Activated CD4-positive, alpha-beta memory T cell treated with anti-CD3 and anti-CD28 coated beads, Interleukin-2, amount 10 ng/mL, durations not matched to agents 7 days and 5 days (primary cell): ENCODE measurements at places on chromosomes 7 and 10. TPM values are rescaled to one million over a fixed set of nuclear protein-coding genes. Genes with fewer than 3 reads are reported as not detected.

Gene SLC13A1
- not detected for total RNA-seq

- no peak overlapping the region for H3K27ac ChIP-seq
- no peaks in the 10 kb centered on the region for H3K4me1 ChIP-seq
- no peak overlapping the region for H3K4me3 ChIP-seq
- DNase-seq: no peak
- no peaks in the 10 kb centered on the region for H3K27me3 ChIP-seq
Measured at GRCh38 chr7:88746126-88746525, 13.4 kb upstream of the ZNF804B start.

GRCh38 chr7:2500701-2501100 lies 18.9 kb upstream of the LFNG start:
- no peaks in the 10 kb centered on the region for H3K4me1 ChIP-seq
- H3K27me3 ChIP-seq: peaks cover 4% of the 10 kb centered on the region
- H3K36me3 ChIP-seq: no peaks in the 10 kb centered on the region
- H3K27ac ChIP-seq: no peak overlapping the region
- no peak for DNase-seq

- DNase-seq: no peak
- no peaks in the 10 kb centered on the region for H3K36me3 ChIP-seq
- no peak overlapping the region for H3K27ac ChIP-seq
- no peaks in the 10 kb centered on the region for H3K27me3 ChIP-seq
Measured at GRCh38 chr10:61845196-61845949, 56.1 kb upstream of the ARID5B start.

- no peaks in the 10 kb centered on the region for H3K36me3 ChIP-seq
- H3K4me1 ChIP-seq: peaks cover 3% of the 10 kb centered on the region
- DNase-seq: no peak
- no peak overlapping the region for H3K4me3 ChIP-seq
- no peak overlapping the region for H3K27ac ChIP-seq
Measured at GRCh38 chr7:142407939-142408570, 150.2 kb upstream of the PRSS58 start.

GRCh38 chr7:78301407-78301806 lies 502.8 kb downstream of the PHTF2 start:
- H3K4me1 ChIP-seq: no peaks in the 10 kb centered on the region
- no peaks in the 10 kb centered on the region for H3K27me3 ChIP-seq
- H3K27ac ChIP-seq: no peak overlapping the region
- H3K4me3 ChIP-seq: no peak overlapping the region
- no peak for DNase-seq

DNA sequence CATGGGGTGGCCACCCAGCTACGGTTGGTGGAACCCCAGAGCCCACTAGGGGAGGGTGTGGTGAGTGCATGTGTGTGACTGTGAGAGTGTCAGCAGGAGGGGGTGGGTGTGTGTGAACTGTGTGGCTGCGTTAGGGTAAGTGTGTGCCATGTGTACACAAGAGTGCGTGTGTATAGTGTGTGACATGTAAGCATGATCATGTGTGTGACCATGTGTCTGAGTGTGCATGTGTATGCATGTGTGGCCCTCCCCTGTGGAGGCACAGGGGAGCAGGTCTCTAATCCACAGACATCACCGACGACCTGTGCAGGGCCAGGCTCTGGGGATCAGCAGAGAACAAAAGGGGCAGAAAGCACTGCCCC lies 3.5 kb upstream of the CFAP46 start:
- DNase-seq: no peak
- peaks cover 28% of the 10 kb centered on the region for H3K27me3 ChIP-seq
- no peaks in the 10 kb centered on the region for H3K36me3 ChIP-seq

- H3K27me3 ChIP-seq: peaks cover 67% of the 10 kb centered on the region
- peaks cover 7% of the 10 kb centered on the region for H3K4me1 ChIP-seq
- DNase-seq: no peak
- H3K36me3 ChIP-seq: peaks cover 4% of the 10 kb centered on the region
Measured at GRCh38 chr10:101238732-101239105, 9.5 kb upstream of the LBX1 start.

Gene SRRM3
- not detected for total RNA-seq

DNA sequence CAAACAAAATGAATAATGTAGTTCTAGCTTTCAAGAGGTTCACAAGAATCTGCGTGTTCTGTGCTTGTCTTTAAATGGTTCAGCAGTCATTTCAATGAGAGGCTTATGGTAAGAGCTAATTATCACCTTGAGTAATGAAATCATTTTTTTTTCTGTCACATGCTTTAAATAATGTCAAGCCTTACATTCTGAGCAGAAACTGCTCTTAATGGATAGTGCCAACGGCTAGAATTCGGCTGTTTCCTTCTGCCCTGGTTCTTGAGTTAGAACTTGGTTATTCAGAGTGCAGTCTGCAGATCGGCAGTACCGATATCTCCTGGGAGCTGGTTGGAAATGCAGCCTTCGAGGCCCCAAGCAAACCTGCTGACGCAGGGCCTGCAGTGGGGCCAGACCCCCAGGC lies 316.2 kb downstream of the CAMK1D start:
- H3K27ac ChIP-seq: no peak overlapping the region
- H3K4me1 ChIP-seq: no peaks in the 10 kb centered on the region
- DNase-seq: no peak
- H3K4me3 ChIP-seq: no peak overlapping the region
- no peaks in the 10 kb centered on the region for H3K27me3 ChIP-seq

Gene PLAC9
- not detected for total RNA-seq

DNA sequence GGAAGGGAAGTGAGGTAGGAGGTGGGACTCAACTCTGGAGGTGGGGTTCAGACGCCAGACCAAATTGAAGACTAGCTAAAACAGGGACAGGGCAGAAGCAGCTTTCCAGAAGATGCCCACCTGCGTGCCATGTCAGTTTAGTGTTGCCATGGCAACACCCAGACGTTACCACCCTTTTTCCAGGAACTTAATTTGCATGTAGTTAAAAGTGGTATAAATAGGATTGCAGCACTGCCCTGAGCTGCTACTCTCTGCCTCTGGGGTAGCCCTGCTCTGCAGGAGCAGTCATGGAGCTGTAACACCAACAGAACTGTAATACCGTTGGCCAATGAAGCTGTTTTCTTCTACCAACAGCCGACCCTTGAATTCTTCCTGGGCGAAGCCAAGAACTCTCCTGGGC lies 93.8 kb downstream of the PRKCQ start:
- peaks cover 92% of the 10 kb centered on the region for H3K36me3 ChIP-seq
- H3K27me3 ChIP-seq: no peaks in the 10 kb centered on the region
- no peak overlapping the region for H3K4me3 ChIP-seq

Gene NAT16
- total RNA-seq: not detected

- H3K27me3 ChIP-seq: no peaks in the 10 kb centered on the region
- DNase-seq: no peak
- H3K4me1 ChIP-seq: no peaks in the 10 kb centered on the region
- no peaks in the 10 kb centered on the region for H3K36me3 ChIP-seq
- no peak overlapping the region for H3K4me3 ChIP-seq
Measured at GRCh38 chr10:34187201-34187600, 627.9 kb downstream of the PARD3 start.

DNA sequence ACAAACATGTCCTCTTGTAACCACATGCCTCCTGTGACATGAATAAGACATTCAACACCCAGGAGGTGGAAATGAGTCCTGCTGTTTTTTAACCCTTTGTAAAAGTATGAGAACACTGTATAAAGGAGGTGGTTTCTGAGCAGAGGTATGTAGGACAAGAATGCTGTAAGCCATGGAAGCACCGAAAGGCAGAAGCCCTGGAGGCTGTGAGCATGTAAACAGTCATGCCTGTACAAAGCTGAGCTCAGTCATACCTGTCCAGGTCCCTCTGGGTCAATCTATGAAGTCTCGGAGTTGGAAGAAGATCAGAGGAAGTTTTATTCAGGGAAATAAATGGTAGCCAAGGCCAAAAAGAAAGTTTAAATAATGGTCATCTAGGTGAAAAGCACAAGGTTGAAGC lies 34.7 kb upstream of the XPNPEP1 start:
- no peak overlapping the region for H3K27ac ChIP-seq
- H3K4me3 ChIP-seq: no peak overlapping the region
- H3K36me3 ChIP-seq: no peaks in the 10 kb centered on the region
- H3K4me1 ChIP-seq: peaks cover 3% of the 10 kb centered on the region
- no peak for DNase-seq

DNA sequence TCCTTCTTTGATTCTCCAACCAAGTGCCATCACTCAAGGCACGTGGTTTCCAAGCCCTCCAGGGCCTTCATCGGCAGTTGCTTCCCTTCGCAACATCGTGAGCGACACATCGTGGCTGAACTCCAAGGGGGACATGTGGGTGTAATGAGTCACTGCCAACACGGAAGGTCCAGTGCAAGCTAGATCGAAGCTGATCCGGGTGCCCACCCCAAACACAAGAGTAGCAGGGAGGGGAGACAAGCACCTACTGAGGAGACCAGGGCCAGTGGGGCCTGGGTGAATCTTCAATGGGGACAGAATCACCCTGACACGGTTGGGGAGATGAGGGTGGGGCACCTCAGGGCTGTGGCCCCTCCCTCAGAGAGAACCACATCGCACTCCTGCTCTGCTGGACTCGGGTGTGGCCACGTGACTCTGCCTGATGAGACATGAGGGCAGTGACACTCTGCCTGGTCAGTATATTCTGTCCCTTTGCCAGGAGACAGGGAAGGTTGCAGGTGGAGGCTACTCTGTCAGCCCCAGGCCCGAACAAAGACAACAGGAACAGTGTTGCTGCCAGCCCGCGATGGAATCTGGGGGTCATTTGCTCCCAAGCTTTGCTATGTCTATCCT lies 36.8 kb upstream of the HSPA12A start:
- no peaks in the 10 kb centered on the region for H3K27me3 ChIP-seq
- H3K36me3 ChIP-seq: no peaks in the 10 kb centered on the region

DNA sequence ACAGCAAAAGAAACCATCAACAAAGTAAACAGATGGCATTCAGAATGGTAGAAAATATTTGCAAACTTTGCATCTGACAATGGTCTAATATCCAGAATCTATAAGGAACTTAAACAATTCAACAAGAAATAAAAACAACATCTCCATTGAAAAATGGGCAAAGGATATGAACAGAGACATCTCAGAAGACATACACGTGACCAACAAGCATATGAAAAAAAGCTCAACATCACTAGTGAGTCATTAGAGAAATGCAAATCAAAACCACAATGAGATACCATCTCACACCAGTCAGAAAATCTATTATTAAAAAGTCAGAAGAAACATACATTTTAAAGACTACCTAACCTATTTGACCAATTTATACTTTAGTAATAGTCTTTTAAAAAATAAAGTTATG lies 571.3 kb upstream of the NRG3 start:
- no peaks in the 10 kb centered on the region for H3K4me1 ChIP-seq
- no peak for DNase-seq
- H3K36me3 ChIP-seq: no peaks in the 10 kb centered on the region
- no peak overlapping the region for H3K4me3 ChIP-seq

Gene COL1A2
- total RNA-seq: 0.08 TPM

Gene NPSR1
- not detected for total RNA-seq

GRCh38 chr10:112148331-112148730 lies 35.2 kb downstream of the GPAM start:
- H3K4me1 ChIP-seq: no peaks in the 10 kb centered on the region
- no peak overlapping the region for H3K4me3 ChIP-seq
- no peak for DNase-seq
- no peaks in the 10 kb centered on the region for H3K27me3 ChIP-seq
- H3K27ac ChIP-seq: no peak overlapping the region
- peaks cover 2% of the 10 kb centered on the region for H3K36me3 ChIP-seq

GRCh38 chr10:129694691-129695243 lies 227.7 kb downstream of the MGMT start:
- no peaks in the 10 kb centered on the region for H3K4me1 ChIP-seq
- no peaks in the 10 kb centered on the region for H3K27me3 ChIP-seq
- no peak overlapping the region for H3K4me3 ChIP-seq
- no peaks in the 10 kb centered on the region for H3K36me3 ChIP-seq
- no peak overlapping the region for H3K27ac ChIP-seq

Gene FKBP9
- total RNA-seq: 0.98 TPM

DNA sequence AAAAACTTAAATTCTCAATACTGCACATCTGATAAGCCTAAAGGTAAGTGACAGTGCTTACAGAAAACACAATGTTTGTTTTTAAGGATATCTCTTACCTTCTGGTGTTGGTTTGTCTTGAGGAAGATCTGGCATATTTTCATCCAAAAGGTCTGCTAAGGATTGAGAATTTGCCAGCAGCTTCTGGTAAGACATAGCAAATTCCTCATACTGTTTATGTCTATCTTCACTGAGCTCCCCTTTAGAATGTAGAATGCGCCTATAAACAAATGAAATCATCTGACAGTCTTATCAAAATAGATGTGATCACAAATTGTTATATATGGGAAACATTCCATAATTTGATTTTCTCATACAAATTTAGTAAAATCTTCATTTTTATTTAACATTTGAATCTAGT lies 28.7 kb downstream of the UPF2 start:
- H3K27me3 ChIP-seq: no peaks in the 10 kb centered on the region
- no peaks in the 10 kb centered on the region for H3K4me1 ChIP-seq
- H3K27ac ChIP-seq: no peak overlapping the region
- peaks cover 59% of the 10 kb centered on the region for H3K36me3 ChIP-seq
- no peak for DNase-seq

Gene LIPF
- not detected for total RNA-seq

Gene BLNK
- not detected for total RNA-seq

GRCh38 chr10:96502561-96503282 lies 11.0 kb downstream of the TLL2 start:
- no peaks in the 10 kb centered on the region for H3K4me1 ChIP-seq
- no peaks in the 10 kb centered on the region for H3K36me3 ChIP-seq
- no peak for DNase-seq

DNA sequence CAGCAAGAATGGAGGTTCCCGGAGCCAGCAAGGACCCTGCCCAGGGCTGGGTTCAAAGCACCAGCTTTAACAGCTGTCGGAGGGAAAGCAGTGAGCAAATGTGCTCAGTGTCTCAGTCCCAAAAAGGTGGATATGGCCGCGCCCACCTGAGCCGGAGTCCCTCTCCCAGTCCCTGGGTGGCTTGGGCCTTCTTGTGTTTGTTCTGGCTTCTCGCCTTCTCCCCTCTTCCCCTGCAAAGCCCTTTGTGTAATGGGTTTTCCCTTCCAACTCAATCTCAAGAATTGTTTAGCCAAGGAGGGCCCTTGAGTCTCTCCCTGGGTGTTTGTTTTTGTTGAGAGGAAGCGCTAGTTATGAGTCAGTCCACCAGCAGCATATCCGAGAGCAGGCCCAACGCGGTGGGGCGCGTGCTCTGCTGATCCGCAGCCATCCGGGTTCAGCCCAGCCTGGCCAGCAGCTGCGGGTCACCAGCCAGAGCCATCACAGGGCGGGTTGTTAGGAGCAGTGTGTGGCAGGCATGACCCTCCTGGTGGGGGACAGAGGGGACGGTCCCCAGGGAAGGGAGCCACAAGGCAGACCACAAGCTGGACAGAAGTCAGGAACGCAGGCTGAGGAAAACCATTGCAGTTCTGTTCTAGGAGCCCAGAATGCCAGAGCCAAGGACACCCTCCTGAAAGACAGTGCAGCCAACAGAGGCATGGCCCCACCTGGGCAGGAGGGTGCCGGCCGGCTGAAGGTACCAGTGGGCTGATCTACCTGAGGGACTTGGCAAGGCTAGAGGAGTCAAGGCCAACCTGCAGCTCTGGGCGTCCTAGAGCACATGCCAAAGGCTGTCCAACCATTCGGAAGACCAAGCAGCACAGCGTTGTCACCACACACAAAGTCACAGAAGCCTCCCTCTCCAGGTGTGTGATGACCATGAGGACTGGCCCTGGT lies 21.3 kb downstream of the CALML3 start:
- peaks cover 2% of the 10 kb centered on the region for H3K36me3 ChIP-seq
- peaks cover 13% of the 10 kb centered on the region for H3K4me1 ChIP-seq
- H3K27me3 ChIP-seq: peaks cover 14% of the 10 kb centered on the region
- DNase-seq: no peak
- H3K27ac ChIP-seq: no peak overlapping the region
